Fibroblast of skin of abdomen (primary cell): ENCODE measurements at places on chromosomes 16 and 17.
A peak's percentile ranks its signal among the peaks of the same experiment; 100 is the strongest.

DNA sequence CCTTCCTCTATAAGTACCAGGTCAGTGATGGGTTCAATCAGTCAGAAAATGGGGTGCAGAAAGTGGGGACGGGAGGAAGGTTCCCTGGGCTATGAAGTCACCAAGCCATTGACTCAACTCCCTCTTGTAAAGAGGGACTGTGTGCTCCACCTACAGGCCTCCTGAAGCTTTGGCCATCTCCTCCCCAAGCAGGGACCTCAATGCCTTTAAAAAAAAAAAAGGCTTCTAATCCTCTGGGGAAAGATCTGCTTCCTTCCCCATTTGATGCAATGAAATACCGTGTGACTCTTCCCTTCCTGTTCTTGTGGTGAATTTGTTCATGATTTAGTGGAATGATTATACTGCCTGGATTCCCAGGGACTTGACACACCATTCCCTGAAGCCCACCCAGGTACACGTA, 30.8 kb downstream of the VWA3A start:
- DNase-seq = no peak

DNA sequence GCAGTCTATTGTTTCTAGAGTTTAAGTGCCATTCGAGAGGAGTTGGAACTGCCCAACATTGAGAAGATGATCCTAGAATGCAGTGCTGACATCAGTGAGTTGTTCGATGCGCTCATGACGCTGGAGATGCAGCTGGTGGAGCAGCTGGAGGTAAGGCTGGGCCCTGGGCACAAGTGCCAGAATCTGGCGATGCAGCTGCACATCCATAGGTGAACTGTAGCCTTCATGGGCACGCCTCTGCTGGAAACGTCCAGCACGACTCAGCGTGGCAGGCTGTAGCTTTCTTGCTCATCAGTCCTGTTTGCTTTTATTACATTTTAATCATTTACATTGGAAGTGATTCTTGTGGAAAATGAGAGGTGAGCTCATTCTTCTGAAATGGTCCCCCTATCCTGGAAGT, 31.7 kb downstream of the DRC3 start:
- no peak for DNase-seq

- no peak for DNase-seq
Observed at GRCh38 chr17:9705745-9706144, 60.4 kb downstream of the USP43 start.

- no peak for DNase-seq
Observed at GRCh38 chr17:82946081-82946480, 106.3 kb upstream of the ZNF750 start.

DNA sequence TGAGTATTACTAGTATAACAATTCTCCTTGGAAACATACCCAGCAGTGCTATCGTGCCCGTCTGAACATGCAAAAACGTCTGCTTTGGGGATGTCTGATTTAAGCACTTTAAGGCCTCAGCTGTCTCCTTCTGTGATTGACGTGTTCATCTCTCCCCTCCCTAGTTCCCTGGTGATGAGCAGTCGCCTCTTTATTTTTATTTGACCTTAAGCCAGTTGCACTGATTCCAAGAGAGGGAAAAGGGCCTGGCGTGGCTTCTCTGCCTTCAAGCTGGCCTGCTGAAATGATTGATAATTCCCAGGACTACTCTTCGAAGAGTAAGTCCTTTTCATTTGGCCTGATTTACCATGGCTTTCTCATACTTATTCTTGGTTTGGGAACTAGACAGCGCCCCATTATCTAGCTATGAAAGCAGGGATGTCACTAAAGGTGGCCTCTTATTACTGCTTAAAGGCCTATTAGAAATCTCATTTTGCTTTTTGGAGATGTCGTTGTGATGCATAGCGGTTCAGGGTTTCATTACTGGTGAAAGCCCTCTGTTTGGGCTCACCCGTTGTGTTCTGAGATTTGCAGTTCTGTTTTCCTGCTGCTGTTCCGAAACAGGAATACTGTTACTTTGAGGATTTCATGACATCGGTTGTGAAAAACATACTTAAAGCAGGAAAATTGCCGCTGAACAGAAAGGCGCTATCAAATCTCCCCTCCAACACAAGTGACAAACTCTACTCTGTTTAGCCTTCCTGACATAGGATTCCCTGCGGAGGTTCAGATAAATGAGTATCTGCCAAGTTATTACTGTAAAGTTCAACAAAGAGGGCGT, 65.5 kb downstream of the IQCK start:
- DNase-seq = peak; percentile 24

DNA sequence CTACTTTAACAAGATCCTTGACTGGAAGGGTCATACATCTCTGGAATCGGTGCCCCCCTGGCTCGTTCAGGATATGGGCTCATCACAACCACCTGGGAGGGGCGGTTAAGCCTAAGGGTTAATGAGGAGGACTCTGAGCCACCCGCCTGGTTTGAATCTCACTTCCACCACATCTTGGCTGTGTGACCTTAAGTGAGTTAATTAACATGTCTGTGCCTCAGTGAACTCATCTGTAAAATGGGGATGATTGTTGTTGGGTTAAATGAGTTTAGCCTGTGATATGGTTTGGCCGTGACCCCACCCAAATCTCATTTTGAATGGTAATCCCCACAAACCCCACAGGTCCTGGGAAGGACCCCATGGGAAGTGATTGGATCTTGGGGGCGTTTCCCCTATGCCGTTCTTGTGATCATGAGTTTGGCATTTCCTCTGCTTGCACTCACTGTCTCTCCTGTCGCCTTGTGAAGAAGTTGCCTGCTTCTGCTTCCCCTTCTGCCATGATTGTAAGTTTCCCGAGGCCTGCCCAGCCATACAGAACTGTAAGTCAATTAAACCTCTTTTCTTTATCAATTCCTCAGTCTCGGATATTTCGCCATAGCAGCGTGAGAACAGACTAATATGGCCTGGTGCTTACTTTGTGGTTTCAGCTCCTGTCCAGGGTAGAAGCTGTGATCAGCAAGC, 214.0 kb upstream of the CIBAR2 start:
- no peak for DNase-seq

DNA sequence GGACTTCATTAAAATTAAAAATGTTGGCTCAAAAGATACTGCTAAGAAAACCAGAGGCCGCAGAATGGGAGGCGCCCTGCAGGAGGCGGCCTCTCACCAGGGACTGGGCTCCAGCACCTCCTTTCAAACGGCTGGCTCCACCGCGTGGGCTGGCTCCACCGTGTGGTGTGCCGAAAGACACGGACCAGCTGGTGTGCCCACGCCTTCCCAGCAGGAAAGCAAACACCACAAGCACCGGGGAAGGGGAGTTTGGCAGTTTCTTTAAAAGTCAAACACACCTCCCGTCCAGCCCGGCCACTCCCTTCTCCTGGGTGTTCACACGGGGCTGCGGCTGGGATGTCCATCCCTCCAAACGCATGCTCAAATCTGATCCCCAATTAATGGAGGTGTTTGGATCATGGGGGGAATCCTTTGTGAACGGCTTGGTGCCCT, 13.9 kb downstream of the HAGH start:
- DNase-seq = peak; percentile 48

GRCh38 chr17:47620503-47621245, 29.0 kb upstream of the KPNB1 start:
- DNase-seq = no peak

DNA sequence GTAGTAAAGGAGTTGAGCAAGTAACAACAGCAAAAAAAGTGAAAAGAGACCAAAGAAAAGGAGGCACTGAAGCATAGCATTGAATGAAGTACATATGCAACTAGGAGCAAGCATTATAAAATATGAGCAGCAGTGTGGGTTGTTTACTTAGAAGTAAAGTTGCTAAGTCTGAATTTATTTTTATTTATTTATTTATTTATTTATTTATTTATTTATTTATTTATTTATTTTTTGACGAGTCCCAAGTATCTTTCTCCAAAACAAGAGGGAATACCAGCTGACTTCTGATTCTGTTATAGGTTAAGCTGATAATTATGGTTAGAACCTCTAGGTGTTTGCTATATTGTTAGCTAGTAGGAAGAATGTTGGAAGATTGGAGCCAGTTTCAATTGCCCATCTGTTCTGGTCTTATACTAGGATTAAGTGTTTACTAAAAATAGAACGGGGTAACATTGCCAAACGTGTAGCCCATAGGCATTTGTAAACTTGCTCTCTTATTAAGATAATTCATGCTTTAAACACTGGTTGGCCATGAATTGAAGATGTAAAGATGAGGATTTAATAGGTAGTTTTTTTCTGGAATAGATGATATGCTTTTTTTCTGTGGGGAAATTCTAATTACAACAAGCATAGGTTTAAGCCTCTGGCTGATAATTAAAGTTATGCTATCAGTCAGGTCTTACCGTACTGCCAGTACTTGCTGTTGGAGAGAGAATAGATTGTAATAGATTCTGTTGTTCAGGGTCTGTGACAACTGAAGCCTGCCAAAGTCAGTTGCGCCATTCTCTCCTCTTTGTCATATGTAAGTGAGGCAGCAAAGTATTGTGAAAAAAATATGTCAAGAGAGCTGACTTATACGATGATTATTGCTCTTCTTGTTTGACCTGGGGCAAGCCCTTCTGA, 66.7 kb downstream of the PPM1E start:
- no peak for DNase-seq

DNA sequence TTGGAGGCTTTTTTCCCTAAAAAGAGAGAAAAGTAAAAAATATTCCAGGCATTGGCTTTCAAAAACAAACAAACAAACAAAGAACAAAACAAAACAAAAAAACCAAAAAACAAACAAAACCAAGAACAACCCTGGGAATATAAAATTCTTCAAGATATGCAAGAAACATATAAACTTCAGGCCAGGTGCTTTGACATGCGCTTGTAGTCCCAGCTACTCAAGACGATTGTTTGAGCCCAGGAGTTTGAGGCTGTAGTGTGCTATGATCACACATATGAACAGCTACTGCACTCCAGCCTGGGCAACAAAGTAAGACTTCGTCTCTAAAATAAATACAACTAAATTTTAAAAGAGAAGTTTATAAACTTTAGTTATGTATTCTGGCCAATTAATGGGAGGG, 52.5 kb upstream of the TEX2 start:
- no peak for DNase-seq

GRCh38 chr16:50306287-50306686, 39.9 kb downstream of the ADCY7 start:
- no peak for DNase-seq

GRCh38 chr16:27811881-27812280, 251.6 kb downstream of the GSG1L start:
- DNase-seq = no peak

GRCh38 chr17:47957591-47958490, at the start of gene PRR15L:
Gene PRR15L, minus strand, starts transcription at chr17:47957883. Its CDS starts 4,649 bp downstream, at chr17:47953234.
- DNase-seq = no peak

GRCh38 chr17:13600475-13601321, 1.0 kb downstream of the HS3ST3A1 start:
- no peak for DNase-seq

DNA sequence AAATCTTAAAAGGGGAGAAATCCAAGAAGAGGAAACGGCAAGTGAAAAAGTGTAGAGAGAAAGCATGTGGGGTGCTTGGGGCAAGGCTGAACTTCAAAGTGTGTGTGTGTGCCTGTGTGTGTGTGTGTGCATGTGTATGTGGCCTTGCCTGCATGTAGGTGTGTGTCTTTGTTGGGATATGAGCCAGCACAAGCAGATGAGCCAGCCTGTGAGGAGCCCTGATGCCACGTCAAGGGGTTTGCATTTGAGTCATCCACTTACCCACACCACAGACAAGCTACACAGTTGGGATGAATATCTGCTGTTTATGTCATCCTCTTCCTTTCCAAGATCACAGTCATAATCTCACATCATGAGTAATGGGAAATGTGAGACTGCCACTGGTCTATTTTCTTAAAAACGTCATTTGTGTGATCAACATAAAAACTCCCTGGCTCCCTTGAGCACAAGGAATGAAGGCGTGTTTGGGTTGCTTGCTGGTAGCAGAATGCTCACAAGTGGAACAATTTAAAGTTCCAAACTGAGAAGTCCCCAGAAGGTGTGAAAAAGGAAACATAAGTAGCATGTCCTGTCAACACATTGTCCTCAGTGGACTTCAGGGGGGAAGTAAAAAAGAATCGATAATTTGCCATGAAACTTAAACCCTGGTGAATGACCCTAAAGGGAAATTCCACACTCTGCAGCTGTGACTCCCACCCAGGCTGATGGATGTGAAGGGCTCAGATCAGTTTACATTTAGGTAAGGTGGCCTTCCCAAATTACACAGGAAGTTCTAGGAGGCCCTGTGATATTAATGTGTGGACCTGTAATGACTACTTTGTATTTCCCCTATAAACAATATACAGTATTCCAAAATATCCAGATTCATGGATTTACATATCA, 14.7 kb downstream of the KCTD19 start:
- DNase-seq = peak; percentile 99

GRCh38 chr16:54360681-54361080, 74.1 kb upstream of the IRX3 start:
- DNase-seq = no peak

- no peak for DNase-seq
Observed at GRCh38 chr16:56399486-56399885, 25.9 kb downstream of the AMFR start.

DNA sequence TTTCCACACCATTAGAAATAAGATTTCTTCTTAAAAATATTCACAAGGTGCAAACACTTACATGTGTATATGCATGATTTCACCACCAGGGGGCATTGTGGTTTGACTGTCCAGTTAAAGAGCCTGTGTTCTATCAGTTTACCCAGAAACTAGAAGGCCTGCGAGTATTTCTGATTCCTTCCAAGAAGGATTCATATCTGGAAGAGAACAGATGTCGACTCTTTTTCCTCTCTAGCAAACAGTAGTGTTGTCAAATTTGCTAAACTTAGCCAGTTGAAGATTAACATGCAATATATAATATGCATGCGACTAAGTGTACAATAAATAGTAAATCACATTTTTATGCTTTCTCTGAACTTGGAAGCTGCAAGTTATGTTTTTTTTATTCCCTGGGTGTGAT, 404.1 kb downstream of the WWOX start:
- DNase-seq = peak; percentile 60

GRCh38 chr17:75571197-75571884, 16.3 kb upstream of the MYO15B start:
- no peak for DNase-seq

- DNase-seq = no peak
Observed at GRCh38 chr17:5097101-5097834, 14.4 kb downstream of the ZNF232 start.

- DNase-seq = no peak
Observed at GRCh38 chr17:56808503-56808902, 25.2 kb downstream of the C17orf67 start.

GRCh38 chr16:28213396-28213795, 1.6 kb upstream of the XPO6 start:
- DNase-seq = no peak

GRCh38 chr17:31428512-31428911, 37.0 kb downstream of the RAB11FIP4 start:
- DNase-seq = no peak
